ENCODE measurements at places on chromosomes 3 and 15.

- peak; percentile 48 for DNase-seq
These were observed 6.2 kb upstream of the MEIS2 start for GRCh38 chr15:37106490-37107001.

DNA sequence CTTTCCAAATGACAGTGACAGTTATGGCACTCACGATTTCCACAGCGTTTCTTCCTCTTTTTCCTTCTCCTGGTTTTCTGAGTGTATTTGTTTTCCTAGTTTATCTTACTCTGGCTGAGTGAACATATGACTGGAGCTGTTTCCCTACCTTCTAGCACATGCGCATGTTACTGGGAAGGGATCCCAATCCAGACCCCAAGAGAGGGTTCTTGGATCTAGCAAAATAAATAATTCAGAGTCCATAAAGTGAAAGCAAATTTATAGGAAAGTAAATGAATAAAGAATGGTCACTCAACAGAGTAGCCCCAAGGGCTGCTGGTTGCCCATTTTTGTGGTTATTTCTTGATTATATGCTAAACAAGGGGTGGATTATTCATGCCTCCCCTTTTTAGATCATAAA is 23.8 kb downstream of the METTL6 start:
- no peak for DNase-seq

DNA sequence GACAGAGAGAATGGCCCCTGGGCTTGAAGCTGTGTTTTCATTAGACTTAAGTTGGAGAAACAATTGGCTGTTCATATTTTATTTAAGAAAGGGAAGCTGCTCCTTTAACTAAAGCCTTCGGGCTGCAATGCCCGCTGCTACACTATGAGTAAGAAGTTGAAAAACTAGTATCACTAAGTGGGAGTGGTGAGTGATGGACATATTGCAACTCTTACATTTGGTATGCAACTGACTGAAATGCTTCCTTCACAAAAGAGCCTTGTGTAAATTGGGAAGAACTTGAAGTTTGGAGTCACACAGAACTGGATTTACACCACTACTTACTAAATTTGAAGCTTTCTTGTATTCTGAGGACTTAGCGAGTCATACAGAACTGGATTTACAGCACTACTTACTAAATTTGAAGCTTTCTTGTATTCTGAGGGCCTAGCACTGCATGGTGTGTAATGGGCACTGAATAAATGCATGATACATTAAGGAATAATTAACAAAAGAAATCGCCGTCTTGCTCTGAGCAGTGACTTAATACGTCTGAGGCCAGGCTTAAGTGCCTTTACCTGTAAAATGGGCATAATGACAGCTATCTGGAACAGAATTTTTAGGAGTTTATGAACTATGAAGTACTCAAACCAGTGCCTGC is 149.5 kb downstream of the RYR3 start:
- DNase-seq: no peak

DNA sequence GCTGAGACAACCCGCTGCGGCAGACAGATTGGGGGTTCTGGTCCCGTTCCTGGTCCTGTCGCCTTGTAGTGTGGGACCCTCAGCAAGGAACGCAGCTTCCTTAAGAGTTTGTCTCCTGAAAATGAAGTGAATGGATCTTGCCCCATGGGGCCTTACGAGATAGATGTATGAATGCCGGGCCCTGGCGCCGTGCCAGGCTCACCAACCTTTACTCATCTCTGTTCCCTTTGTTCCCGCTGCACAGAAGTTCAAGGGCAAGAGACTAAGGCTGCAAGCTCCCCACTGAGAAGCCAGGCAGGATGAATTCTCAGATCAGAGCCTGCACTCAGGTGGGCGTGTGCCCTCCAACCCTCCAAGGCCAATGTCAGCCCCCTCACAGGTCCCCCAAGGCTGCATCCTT is 162.7 kb upstream of the IQSEC1 start:
- no peak for DNase-seq

- no peak for DNase-seq
These were observed 67.9 kb upstream of the GUCA1C start for GRCh38 chr3:109021556-109021955.

- DNase-seq: no peak
These were observed 40.8 kb downstream of the SEMA5B start for GRCh38 chr3:122986693-122987179.

DNA sequence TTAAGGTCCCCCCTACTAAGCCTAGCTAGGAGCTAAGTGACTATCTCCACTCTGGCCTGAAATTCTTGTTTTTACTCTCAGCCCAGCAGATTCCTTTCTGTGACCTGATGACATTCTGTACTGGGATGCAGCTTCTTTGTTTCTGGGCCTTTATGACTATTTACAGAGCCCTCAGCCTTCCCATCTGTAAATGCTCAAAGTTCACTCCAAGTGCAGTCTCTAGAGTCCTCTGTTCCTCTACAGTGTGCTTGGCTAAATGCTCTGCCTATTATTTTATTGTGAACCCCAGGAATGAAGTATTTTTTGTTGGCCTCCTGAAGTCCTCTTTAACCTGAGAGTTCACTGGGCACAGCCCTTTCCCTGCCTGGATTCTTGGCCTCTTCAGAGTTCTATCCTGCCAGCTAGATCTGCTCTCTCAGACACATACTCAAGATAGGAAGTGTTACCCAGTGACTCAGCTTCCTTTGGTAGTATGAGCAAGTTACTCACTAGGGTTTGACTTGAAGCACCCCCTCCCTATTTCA is 278.1 kb upstream of the P2RY1 start:
- DNase-seq: no peak

DNA sequence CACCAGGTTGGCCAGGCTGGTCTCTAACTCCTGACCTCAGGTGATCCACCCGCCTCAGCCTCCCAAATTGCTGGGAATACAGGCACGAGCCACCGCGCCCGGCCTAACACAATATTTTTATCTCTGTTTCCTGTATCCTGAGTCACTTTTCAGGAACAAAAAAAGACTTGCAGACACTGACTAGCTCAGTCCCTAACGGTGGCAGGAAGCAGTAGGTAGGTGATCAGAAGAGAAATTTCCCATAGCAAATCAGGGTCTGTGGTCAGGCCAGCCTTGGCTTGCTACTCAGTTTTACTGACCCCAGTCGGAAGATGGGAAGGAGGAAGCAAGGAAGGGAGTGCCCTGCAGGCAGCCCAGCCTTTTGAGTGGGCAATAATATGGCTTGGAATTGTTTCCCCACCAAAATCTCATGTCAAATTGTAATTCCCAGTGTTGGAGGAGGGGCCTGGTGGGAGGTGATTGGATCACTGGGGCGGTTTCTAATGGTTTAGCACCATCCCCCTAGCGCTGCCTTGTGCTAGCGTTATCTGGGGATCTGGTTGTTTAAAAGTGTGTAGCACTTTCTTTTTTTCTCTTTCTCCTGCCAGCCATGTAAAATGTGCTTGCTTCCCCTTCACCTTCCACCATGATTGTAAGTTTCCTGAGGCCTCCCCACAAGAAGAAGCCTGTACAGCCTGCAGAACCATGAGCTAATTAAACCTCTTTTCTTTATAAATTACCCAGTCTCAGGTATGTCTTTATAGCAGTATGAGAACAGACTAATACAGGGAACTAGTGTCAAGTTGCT is 19.5 kb upstream of the CDCP1 start:
- no peak for DNase-seq

DNA sequence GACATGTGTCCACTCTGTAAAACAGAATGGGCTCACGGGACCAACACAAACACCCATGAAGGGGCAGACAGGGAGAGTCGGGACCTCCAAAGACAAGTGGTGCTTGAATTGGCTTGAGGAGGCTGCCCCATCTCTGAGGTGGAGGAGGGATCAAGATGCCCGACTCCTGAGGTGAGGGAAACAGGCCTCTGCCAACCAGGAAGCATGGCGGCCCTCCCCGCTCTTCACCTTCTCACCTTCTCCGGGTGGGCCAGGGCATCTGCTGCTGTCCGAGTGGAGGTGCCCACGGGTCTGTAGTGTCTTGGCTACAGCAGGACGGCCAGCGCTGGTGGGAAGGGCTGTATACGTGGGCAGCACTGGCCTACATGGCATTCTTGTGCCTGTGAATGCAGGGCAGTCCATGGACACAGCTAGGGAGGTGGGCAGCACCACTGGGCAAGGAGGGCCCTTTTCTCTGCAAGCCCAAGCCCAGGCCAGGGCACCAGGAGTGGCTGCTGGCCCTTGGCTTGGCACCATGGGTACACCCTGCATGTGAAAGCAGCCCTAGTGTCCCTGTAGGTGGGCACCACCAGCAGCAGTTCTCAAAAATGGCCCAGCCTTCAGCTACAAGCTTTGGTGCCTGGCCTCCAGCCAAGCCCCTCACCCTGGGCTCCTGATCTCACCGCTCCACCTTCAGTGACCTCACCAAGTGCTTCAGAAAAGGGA is 79.4 kb downstream of the SNRK start:
- DNase-seq: no peak

DNA sequence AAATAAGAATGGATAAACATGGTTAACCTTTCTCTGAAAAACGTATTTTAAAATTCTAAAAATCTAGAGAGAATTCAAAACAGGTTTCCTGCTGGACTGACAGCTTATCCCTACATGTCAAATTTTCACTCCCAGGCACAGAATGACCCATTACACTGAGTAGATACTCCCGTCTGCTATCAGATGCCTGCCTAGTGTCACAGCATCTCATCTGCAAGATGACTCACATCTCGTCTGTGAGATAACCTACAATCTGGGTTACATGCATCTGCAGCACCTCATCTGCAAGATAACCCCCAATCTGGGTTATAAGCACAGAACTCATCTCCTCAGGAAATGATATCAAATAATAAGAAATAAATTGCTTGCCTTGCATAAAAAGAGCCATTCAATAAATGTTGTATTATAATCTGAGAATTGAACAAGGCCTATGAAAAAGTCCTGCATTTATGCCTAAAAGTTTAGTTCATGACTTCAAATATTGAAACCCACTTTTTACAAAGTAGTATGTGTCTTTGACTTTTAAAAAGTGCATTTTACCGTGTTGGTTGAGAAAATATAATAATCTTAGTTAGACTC is 188.3 kb upstream of the THBS1 start:
- DNase-seq: no peak

GRCh38 chr3:25513642-25514266 is 85.7 kb downstream of the RARB start:
- no peak for DNase-seq

GRCh38 chr15:35043373-35044095 is 41.6 kb downstream of the NANOGP8 start:
- DNase-seq: no peak

DNA sequence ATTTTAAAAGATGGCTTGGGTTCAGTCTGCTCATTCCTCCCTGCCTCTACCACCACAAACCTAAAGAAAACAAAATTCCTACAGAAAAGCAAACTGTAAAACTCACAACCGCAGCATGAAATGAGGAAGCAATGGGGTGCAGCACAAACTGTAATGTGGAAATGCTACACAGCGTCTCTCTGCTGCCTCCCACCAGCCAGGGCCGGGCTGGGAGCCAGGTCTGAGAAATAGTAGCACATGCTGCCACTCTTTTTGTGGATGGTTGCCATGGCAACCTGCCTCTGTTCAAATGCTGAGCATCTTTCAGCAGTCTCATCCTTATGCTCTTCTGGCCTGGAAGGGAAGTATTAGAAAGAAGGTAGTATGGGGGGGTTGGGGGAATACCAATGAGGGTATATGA is 55.4 kb downstream of the EOMES start:
- no peak for DNase-seq

GRCh38 chr3:9408061-9408460 is 10.6 kb downstream of the SETD5 start:
- no peak for DNase-seq

GRCh38 chr15:57059026-57059660 is 140.7 kb downstream of the TCF12 start:
- DNase-seq: no peak

DNA sequence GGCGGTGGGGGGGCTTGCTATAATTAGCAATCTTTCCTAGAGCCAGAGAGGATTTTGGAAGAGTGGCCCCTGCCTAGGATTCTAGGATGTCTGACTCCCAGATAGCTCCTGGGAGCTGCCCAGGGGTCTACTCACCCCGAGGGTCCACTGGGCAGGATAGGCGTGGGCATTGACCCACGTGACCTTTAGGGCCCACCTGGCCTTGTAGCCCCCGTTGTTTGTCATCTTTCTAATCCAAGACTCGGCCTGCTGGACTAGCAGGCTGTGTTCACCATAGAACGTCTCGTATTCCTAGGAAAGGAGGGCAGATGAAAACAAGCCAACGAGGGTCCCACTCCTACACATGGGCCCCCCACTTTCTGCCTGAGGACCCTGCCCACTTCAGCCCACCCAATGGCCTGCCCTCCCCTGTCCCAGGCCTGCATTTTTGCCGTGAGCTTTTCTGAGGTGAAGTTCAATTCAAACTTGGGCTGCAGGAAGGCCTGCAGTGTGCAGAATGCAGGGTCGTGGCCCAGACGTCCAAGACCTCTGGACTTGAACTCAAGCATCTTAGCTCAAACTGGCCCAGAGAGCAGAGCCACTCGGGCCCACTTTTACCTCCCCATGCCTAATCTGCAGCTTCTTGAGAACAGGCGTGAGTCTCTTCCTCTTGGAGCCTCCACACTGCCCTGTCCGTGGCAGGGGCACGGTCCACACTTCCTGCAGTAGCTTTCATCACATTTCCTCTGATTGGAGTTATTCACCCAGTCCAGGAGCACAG is 41.5 kb downstream of the MUC4 start:
- DNase-seq: peak; percentile 6

DNA sequence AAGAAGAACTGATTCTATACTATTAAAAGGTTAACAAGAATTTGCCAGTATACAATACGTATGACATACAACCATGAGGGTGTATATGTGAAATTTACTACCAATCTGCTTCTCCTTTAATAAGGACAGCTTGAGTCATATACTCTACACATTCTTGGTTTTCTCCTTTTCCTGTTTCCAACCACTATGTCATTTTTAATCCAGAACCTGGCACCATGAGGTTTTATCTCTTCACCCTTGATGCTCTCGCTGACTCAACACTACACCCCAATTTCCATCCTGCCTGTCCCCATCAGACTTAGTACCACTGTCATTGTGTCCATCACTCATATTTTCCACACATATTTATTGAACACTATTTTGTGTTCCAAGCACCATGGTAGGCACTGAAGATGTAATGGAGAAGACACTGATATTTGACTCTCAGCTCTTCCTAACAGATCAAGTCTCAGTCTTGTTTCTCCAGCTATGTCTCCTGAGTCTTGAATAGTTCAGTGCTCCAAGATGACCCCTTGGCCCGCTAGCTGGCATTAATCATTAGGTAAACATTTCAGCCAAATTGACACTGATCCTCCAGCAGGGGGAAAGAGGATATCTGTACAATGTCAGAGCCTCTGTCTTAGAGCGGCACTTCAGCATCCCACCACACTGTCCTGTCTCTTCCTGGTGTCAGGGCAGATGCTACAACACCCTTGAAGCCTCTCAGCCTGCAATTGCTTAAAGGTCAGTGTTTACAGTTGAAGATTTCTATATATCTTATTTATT is 11.2 kb upstream of the COL8A1 start:
- no peak for DNase-seq
